ENCODE measurements at places on chromosomes 6 and 20.

GRCh38 chr20:6006603-6006949 lies 47.3 kb downstream of the LRRN4 start:
- no peak for DNase-seq

DNA sequence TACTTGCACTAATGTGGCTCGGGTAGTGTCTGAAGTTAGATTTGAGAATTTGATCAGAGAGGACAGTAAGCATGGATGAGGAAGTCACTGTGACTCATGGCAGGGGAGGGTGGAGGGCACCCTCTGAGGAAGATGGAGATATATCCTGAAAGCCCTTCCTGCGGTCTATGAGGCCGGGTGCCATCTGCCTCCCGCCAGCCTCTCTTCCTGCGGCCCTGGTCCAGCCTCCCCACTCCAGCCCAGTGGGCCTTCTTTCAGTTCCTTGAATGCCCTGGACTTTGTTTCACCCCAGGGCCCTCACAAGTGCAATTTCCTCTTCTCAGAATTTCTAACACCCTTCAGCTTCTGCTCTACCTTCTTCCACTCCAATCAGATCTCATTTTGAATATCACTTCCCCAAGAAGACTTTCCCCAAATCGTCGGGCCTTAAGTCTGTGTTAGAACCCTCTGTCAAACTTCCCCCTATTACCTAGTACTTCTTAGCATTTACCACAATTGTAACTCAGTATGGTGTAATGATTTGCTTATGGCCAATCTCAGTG lies 20.2 kb upstream of the TNFAIP3 start:
- DNase-seq = no peak

GRCh38 chr6:18359237-18359885 lies 27.8 kb upstream of the RNF144B start:
- no peak for DNase-seq

DNA sequence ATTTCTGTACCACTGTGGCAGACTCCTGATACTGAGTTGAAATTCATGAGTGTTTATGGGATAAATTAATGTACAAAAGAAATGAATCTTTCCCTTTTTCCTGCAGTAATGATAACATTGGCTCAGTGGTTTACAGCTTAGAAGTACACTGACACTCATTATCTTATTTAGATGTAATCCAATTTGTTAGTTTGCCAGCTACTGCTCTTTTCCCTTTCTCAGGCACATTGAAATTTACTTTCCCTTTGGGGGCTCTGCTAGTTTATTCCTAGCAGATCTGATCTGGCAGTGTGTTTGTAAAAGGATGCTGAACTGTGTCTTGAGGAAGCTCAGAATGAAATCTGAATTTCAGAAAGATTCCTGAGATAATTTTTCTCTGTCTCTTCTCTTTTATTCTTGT lies 3.0 kb downstream of the CEP250 start:
- DNase-seq = no peak

- no peak for DNase-seq
Observed at GRCh38 chr6:7139835-7140470, 32.2 kb downstream of the RREB1 start.

GRCh38 chr20:33183312-33183711 lies 15.4 kb downstream of the BPIFA2 start:
- DNase-seq = no peak

Measured in brain pericyte (primary cell).